ENCODE measurements at places on chromosomes 7 and 10.

DNA sequence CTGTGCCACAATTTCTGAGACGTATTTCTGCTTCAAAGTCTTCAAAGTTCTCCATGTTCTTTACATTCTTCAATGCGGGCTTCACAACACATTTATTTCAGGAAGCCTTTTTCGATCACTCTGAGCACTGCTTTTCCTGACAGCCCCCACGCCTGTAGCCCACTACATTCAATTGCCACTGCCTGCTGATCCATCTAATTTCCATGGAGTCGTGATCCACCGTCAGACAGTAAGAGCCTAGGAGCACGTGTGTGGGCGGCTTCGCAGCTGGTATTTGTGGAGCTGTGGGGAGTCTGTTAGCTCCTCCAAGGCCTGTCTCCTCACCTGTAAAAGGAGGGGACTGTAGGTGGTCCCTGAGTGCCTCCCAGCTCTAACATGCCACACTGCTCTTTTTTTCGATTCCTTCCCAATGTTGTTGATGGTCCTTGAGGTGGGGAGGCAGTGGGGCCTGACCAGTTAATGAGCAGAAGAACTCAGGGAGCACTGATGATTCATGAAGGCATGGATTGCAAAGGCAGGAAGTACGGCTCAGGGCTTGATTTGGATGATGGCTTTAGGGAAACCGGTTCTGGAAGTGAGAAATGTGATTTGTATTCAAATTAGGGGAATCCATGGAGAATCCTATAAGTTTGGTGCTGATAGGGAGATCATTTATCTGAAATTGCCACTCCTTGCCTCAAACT lies 401.1 kb upstream of the PODXL start:
- no peak for DNase-seq

- DNase-seq, result no peak
Observed at GRCh38 chr7:128003787-128004186, 27.4 kb downstream of the LRRC4 start.

GRCh38 chr7:57769958-57770357 lies 320.0 kb downstream of the ZNF716 start:
- peak; percentile 72 for DNase-seq

GRCh38 chr7:143908120-143908519 lies 6.1 kb upstream of the TCAF1 start:
- no peak for DNase-seq

GRCh38 chr10:103897241-103897774 lies 20.7 kb downstream of the STN1 start:
- DNase-seq, result no peak

DNA sequence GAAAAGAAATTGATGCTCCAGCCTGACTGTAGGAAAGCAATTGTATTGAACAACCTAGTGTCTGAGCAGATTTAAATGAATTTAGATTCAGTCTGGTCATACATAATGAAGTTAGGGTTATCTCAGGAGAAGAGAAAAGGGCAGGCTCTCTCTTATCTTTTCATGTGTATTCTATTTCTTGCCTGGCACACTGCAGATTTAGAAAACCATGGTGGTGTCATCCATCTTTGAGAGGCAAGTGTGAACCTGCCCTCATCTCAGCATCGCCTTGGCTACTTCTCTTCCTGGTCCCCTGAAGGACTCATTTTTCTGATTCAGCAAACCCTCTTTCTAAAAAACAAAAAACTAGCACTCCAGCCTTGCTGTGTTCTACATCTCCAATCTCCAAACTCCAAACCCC lies 137.7 kb downstream of the LRRC4 start:
- DNase-seq, result no peak

DNA sequence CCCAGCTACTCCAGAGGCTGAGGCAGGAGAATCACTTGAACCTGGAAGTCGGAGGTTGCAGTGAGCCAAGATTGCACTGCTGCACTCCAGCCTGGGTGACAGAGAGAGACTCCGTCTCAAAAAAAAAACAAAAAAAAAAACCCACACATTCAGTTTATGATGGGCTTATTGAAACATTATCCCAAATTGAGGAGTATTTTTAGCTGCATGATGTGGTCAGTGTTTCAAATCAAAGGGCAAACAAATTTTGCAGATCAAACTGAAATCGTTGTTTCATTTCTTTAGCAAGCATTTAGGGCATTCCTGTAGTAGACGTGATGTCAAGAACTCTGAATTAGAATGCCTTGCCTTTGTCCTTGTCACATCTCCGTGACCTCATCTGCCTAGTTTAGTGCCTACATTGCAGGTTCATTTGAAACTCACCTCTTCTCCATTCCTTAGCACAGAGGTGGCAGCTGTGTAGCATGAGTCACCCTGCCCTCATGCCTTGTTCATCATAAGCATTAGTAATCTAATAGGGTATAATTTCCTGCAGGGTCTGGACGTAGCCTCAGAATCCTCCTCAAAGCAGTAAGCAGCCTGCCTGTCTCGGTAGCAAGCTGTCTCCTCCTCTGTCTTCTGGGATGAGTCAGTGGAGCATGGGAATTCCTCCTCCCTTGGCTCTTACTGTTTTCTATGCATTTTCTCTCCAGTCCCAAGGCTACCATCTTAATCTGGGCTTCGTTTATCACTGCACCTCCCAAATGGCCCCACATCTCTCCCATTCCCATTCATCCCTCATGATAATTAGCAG lies 73.8 kb downstream of the CUL1 start:
- DNase-seq, result peak; percentile 83

- no peak for DNase-seq
Observed at GRCh38 chr7:29193316-29194205, 1.0 kb upstream of the CHN2 start.

DNA sequence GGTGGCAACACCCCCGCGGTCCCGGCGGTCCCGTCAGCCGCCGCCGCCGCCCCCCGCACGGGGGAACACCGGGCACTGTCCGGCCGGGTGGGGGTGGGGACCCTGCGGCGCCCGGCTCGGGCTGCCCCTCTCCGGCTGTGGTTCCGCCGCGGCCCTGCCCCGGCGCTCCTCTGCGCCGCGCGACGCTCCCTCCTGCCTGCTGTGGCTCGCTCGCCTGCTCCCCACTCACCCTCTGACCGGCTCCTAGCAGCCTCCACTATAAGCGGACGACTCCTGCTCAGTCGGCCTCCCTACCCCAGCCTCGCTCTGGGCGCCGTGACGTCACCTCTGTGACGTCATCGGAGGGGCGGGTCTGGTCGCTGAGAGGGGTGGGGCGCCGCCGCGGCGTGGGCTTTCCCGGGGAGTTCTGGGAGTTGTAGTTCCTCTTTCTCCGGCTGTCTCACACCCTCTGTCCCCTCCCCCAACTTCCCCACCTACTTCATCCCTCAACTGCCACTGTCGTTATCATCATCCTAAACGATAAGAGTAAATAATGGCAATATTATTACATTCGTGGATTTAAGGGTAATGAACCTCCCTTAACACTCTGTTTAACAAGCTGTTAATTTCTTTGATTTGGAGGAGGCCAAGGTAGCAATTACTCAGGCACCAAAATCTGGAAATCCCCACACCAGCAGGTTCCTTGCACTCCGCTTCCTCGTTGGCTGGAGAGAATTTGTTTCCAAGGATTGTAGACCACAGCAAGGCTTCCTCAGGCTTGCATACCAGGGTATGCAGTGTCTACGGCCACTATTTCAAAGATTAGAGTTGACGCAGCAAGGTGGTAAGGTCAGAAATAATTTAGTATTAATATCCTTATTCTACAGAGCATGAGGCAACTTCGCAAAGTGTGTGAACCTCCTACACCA lies at the start of gene UBE2H:
Gene UBE2H (minus strand): TSS at position 308 of the 908 bp plus-strand sequence. CDS start 405 bp downstream, outside the sequence.
- peak; percentile 43 for DNase-seq

DNA sequence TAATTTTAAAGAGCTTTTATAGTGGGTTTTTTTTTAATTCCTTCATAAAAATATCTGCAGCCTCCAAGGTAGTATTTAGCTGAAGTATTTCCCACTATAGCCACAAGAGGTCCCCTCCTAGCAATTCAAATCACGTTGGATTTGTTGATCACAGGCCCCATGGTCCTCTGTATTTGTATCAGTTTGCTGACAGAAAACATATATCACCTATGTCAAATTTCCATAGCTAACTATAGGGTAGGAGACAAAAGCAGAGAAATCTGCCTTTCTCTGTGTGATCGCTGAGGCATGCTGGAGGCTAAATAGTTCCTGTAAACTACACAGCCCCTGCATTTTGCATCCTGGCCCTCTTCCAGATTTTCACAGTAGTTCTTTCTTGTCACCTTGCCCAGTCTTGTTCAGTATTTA lies 1.7 kb upstream of the CTNNA3 start:
- DNase-seq, result no peak

- no peak for DNase-seq
Observed at GRCh38 chr10:106134326-106135000, 1030.0 kb downstream of the SORCS1 start.

DNA sequence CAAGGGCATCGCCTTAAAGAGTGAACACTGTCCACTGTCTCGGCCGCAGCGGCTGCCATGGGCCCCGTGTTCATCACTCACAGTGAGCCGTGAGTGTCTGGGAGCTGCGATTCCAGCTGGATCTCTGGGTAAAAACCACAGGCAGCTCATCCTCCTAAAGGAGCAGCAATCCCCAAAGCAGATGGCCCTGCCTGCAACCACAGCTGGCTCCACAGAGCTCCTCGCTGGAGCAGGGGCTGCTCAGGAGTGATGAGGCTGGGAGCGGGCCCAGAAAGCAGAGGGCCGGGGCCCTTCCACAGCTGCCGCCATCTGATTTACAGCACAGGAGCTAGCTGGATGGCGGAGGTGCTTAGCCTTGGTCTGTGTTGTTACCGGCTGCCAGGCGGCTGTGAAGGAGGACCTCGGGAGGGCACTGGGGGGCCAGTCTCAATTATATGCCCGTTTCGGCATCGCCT lies 6.6 kb upstream of the TMEM184A start:
- peak; percentile 91 for DNase-seq

DNA sequence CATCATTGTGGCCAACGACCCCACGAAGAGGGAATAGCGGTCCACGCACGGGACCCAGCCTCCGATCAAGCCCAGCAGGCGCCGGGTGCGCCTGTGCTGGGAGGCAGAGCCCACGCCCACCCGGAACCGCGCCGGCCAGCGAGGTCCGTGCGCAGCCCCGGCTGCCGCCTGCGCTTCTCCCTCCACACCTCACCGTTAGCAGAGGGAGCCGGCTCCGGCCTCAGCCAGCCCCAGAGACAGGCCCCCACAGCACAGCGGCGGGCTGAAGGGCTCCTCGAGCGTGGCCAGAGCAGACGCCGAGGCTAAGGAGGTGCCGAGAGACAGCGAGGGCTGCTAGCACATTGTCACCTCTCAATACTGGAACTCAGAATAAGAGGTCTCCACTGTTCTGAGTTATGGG lies 3.6 kb downstream of the ITPRID1 start:
- no peak for DNase-seq

GRCh38 chr10:126203746-126204145 lies 184.5 kb downstream of the ADAM12 start:
- no peak for DNase-seq

DNA sequence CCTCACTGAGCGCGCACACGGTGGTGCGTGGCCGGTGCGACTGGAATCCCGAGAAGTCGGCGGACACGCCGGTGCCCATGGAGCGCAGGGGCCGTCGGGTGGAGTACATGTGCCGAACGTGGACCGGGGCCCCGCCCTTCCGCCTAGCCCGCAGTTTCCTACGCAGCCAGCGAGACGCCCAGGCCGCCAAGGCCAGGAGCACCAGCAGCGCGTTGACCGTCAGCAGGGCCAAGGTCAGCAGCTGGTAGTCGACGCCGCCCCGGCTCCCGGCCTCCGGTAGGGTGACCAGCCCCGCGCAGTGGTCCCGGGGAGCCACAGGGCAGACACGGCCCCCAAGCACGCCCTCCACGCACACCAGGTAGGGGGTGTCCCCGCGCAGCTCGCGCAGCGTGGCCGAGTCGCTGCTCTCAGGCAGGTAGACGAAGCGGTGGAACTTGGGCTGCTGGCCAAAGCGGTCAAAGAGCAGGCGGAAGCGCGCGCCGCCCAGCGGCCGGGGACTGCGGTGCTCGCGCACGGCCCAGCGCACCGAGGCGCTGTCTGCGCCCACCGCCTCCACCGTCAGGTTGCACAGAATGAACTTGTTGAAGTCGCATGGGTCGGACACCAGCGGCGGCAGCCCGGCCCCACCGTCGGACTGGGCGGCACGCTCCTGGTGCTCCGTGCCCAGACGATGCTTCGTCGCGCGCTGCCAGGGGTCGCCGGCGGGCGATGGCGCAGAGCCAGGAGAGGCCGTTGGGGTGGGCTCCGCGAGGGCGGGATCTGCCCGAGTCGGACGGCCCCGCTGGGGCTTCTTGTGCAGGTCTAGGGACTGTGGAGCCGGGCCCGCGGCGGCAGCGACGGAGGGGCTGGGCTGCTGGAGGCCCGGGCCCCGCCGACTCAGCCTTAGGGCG lies 2.2 kb downstream of the TRIL start:
- peak; percentile 10 for DNase-seq

GRCh38 chr10:14220026-14220425 lies 110.7 kb downstream of the FRMD4A start:
- DNase-seq, result no peak

DNA sequence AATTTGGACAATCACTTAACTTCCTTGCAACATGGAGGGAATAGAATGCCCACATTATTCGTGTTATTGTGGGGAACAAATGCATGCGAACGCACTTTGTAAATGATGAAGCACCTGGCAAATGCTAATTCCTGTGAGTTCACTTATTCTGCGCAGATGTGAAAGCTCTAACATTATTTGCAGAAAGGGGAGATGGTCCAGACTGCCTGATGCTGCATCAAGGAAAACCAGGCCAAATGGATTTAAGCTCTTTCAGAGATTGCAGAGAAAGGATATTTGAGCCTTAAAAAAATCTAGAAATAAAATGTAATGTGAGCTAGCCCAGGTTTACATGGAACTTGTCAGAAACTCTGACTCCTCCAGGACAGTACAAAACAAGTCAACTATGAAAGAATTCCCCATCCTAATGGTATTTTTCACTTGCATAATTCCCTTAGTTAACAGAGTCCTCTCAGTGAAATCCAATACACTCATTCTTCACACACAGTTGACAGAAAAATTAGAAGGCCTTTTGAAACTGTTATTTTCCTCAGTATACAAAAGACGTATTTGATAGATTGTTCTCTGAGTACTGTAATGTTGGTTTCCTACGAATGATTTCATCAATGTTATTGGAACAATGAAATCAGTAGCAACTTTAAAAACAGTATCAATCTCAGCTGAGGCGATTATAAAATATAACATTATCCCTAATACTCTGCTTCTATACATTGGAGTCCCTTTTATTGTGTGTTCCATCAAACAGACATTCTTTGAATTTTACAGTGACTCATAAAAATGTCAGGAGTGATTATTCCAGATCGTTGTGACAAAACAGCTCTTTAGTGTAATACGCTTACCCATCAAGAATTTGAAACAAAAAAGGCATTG lies 136.3 kb upstream of the ANK3 start:
- DNase-seq, result no peak

DNA sequence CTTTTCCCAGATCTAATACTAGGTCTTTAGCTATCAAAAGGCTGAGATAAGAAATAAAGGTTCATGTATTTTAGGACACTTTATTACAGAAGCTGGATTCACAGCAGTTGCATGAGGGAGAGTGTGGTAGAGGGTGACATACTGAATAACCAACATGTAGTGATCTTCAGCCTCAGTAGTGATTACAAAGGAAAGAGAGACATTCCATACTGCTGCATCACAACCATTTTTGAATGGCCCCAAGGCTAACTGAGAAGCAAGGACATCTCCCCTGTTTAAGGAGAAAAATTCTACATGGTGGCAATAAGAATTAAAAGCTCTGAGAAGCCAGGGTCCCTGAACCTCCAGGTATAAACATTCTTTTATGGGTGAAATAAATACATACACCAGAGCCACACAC lies 35.3 kb downstream of the COG5 start:
- DNase-seq, result no peak

GRCh38 chr7:130468612-130469011 lies 23.3 kb upstream of the MEST start:
- no peak for DNase-seq
